ENCODE measurements at places on chromosomes 4 and X. TPM values are rescaled to one million over a fixed set of nuclear protein-coding genes. Genes with fewer than 3 reads are reported as not detected.

DNA sequence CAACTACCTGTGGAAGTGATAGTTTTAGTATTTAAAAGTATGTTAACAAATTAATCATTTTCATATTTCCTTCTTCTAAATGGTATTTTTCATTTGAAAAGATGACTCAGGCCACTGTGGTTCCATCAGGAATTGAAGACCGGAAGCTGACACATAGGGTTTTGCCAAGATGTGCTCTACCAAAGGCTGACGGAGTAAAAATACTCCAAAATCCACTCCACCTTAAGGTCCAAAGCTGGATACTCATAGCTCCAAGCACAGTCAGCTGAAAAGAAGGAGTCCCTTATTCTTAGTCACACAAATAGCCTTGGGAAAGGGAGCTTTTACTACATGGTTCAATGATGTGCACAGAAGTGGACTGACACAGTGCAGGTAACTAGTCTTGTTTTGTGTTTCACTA lies 472.0 kb downstream of the ARAP2 start:
- no peak for ATAC-seq

DNA sequence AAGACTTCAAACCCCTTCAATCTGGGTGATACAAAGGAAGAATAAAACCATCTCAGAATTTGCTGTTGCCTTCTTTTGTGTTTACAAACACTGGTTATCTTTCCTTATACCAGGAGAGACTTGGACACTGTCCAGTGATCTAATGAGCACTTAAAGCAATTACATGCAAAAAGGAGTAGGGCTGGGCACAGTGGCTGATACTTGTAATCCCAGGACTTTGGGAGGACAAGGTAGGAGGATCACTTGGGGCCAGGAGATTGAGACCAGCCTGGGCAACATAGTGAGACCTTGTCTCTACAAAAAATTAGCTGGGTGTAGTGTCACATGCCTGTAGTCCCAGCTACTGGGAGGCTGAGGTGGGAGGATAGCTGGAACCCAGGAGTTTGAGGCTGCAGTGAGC lies 95.7 kb upstream of the DRD5 start:
- no peak for ATAC-seq

- ATAC-seq, result no peak
Measured at GRCh38 chrX:111467896-111468295, 43.5 kb upstream of the SERTM2 start.

Gene NMU
- 1.0 TPM for total RNA-seq

GRCh38 chrX:46034868-46035267 lies 510.4 kb downstream of the ZNF674 start:
- ATAC-seq, result no peak

Gene MAGEC2
- total RNA-seq, result not detected

DNA sequence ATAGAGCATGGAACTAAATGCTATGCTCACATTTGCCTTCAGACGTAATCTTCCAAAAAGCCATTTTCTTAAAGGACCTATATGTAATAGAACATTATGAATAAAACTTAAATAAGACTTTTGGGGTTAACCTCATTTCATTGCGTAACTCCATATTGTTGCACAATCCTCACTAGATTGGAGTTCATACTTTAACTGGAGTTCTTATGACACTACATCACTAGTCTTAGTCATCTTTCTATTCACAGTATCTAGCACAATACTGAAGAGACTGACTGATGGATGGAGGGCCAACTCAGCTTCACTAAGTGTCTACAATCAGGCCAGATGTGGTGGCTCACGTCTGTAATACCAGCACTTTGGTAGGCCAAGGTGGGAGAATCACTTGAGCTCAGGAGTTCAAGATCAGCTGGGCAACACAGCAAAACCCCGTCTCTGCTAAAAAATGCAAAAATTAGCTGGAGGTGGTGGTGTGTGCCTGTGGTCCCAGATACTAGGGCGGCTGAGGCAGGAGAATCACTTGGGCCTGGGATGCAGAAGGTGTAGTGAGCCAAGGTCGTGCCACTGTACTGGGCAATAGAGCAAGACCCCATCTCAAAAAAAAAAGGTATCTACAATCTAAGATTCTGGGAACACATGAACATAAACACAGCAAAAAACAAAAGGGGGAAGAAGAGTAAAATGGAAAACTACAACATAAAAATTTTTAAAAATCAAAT lies 80.8 kb upstream of the MAB21L2 start:
- no peak for ATAC-seq

All from activated T-helper 17 cell treated with anti-CD3 and anti-CD28 coated beads, Interleukin-2, amount 50 U/mL, for 72 hours (primary cell).